ENCODE measurements at places on chromosomes 3 and 15.

DNA sequence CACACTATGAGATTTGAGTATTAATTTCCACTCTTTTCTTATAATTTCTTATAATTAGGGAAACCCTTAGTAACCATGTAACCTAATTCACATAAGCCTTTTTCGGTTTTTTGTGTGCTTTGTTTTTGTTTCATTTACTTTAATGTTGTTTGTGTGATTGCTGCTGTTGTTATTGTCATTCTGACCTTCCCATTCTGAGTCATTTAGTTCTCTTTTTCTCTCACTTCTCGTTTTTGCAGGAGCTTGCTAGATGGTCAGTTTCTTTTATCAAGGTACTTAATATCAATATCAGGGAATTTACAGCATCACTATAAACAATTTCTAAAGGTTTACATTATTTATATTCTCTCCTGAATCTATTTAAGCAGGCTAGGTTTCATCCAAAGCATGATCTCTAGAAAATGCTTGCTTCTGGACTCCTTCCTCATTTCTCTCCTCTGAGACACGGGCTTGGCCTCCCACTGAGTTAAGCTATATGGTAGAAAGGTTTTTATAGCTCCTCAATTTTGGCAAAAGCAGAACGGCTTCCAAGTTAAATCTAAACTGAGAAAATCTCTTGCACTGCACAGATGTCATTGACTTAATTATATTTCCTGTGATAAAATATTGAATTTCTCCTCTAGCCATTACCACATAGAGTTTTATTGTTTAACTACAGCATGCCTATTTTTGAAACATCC lies 534.2 kb downstream of the NSUN3 start:
- no peak for DNase-seq

GRCh38 chr3:167151636-167152035 lies 228.5 kb downstream of the ZBBX start:
- no peak for DNase-seq

GRCh38 chr3:64358853-64359252 lies 133.6 kb upstream of the PRICKLE2 start:
- no peak for DNase-seq

- DNase-seq: no peak
Measured at GRCh38 chr3:165532851-165533250, 304.4 kb downstream of the BCHE start.

- no peak for DNase-seq
Measured at GRCh38 chr15:78564743-78565096, 600 bp upstream of the CHRNA5 start.

DNA sequence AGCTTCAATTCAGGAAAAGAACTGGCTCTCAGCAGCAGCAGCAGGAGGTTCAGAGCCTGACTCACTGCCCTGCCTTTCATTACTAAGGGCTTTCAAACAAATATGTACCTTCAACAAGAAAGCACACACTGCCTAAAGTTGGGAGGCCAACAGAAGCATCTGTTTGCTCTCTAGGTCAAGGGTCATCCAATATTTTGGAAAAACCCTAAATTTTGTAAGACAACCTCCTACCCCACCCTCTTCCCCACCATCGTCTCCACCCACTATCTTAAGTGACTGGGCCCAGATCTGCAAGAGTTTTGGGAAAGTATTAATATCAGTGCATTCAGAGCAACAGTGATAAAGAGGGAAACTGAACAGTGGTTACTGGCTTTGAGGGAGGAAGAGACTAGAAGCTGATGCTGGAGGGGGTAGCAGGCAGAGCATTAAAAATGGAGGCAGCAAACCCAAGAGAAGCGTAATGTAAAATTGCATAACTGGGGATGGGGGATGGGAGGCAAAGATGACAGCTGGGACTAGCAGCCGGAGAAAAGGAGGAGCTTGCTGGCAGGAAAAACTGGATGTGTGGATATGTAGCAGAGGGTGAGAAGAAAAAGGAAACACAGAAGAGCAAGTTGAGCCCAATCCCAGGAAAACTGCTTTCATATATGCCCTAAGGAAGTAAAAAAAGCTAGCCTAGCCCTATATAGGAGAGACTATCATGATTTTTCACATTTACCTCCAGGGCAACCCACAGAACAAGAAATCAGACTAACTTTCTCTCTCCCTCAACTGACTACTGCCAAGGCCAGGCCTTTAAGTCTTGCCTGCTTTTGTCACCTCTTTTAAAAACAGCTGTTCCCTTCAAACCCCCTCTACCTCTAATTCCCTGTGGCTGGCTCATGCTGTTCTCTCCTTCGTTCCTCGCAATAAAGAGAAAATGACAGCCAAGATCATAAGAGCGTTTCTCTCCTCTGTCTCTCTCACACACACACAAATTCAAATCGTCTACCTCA lies 31.4 kb downstream of the NPTN start:
- DNase-seq: no peak

- DNase-seq: no peak
Measured at GRCh38 chr15:62792986-62793751, 249.4 kb upstream of the TPM1 start.

DNA sequence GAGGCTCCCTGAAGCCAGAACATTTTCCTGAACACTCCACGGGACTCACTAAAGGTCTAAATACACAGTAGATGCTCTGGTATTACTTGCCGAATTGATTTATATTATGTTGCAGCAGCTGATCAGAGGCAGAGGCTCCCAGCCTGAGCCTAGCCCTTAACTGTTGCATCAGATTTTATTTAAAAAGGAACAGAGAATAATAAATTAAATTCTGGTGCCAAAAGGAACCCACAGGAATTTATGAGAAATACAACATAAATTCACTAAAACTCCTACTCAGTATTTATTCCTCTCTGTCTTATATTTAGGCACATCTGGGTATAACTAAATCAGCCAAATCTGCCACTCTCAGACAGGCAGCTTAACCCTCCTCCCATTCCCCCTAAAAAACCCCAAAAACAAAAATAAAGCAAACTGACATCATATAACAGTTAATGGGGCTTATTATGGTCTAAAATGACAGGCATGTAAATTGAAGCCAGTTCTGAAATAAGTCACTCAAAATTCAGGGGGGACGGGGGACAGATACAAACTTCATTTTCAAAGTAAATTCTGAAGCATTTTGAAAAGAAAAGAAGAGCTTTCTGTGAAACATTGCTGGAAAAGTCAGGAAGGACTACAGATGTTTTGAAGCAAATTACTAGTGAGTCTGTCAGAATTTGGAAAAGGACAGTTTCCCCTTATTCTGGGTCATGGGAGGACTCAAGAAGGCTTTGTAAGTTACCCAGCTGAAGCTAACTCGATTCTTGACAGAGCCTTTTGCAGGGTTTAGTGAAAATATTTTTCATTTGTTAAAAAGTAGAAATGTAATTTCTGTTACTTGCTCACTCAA lies 53.8 kb upstream of the CORO2B start:
- no peak for DNase-seq

- no peak for DNase-seq
Measured at GRCh38 chr15:71899674-71900073, 89.3 kb downstream of the NR2E3 start.

DNA sequence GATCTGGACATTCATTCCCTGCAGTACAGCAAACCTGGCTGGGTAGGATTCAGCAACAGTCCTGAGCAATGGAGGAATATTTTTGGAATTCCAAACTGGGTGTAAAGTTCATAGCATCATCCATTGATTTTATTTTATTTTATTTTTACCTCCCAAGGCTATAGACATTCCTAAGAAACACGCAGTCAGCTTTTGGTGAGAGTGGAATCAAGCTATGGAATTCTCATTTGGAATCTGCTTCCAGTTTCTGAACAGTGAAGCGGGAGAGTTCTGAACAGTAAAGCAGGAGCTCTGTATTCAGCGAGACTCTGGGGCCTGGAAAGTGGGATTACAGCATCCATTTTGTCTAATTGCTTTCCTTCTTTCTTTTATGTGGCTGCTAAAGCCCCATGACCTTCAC lies 1.4 kb upstream of the PDZRN3 start:
- no peak for DNase-seq

GRCh38 chr3:140943781-140944552 lies 2.3 kb downstream of the SLC25A36 start:
- no peak for DNase-seq

- DNase-seq: no peak
Measured at GRCh38 chr3:153572165-153572564, 410.1 kb downstream of the RAP2B start.

DNA sequence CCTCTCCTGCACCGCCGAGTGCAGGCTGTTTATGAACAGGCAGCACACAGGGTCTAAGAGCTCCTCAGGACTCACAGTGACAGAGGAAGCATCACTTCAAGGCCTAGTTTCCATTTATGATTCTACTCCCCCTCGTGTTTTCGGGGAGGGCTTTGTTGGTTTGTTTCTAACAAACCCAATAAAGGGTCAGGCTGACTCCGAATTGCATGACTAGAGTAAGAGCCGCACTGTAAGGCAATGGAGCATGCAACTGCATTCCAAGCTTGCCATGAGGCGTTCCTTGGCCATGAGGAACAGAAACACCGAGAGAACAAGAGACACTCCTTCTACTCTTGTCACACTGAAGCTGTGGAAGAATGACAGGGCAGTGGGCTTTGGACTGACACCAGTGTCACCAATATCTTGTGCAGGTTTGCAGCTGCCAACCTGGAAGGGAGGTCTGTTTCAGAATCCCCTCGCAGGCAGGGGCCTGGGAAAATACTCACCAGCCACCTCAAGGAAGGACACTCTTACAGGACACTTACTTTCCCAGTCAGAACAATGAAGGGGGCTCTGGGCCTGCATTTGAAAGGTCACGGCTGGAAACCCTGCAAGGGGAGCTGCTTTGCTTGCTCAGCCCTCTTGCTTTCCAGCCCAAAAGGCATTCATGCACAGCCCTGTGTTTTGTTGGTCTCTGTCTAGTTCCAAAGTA lies 96.8 kb downstream of the ADAMTS17 start:
- no peak for DNase-seq

DNA sequence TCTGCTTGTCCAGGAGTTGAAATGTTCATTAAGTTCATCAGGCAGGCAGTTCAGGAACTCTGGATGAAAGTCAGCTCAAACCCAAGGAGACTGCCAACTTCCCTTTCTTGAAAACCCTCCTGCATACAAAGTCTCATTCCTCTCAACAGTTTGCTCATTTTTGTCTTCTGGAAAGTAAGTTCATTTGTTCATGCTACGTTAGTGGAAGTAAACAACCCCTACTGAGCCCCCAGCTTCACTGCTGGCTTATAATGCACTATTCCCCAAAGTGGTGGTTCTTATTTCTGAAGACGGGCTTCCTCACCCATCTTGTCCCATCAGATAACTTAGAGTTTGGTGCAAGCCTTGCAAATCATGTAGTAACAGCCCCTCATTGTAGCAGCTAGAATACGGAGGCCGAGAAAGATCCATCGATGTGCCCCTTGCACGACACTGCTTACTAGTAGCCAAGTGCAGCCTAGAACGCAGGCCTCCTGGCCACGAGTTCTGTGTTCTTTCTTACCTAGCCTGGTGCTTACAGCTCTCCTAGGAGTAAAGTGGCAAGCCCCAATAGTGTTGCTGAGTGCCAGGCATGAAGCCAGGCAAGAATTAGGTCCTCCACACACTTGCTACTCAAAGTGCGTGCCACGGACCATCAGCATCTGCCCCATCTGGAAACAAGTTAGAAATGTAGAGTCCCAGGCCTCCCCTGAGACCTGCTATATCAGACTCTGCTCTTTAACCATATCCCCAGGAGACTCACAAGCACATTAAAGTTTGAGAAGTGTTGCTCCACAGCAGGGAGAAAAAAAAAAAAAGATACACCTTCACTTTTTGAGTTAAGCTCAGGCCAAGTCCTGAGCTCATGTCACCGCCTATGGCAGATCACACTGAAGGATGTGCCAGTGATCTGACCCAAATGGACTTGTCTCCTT lies 82.5 kb downstream of the RFTN1 start:
- no peak for DNase-seq

DNA sequence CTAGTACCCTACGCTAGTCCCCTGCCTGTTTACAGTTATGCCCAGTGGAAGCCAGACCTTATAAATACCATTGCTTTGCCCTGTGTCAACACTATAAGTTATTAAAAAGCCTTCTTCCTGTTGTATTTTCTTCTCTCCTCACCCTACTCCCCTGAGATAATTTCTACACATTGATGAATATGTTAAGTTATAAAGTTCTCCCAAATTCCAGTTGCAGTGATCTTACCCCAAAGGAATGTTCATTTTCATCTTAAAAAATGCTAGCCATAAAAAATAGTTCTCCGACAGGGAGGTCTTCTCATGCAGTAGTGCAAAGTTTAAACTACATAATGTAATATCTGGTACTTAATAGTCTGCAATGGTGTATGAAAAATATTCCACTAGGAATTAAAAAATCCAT lies 58.6 kb downstream of the MAP2K5 start:
- DNase-seq: no peak

GRCh38 chr3:164365242-164365641 lies 713.1 kb downstream of the SI start:
- no peak for DNase-seq

- DNase-seq: no peak
Measured at GRCh38 chr3:171817074-171817800, 7.0 kb upstream of the PLD1 start.

GRCh38 chr3:110494728-110495127 lies 576.9 kb upstream of the NECTIN3 start:
- DNase-seq: no peak

GRCh38 chr3:13008155-13008995 lies 64.9 kb downstream of the IQSEC1 start:
- DNase-seq: no peak

DNA sequence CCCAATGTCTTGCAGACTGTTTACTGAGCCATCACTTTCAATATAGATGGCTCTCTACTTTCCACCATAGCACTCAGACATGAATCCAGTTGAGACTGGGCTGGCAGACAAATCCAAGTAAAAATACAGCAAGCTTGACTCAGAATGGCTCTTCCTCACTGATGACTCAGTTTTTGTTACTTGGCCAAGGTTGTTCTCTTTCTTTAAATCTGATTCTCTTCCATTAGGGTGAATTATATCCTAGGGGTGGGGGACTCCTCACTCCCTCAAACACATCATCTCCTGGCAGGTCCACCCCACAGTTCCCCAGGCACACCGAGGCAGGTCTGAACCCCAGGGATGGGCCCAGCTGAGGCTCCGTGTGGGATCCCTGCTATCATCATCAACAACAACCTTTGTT lies 157.9 kb downstream of the MEX3B start:
- no peak for DNase-seq

DNA sequence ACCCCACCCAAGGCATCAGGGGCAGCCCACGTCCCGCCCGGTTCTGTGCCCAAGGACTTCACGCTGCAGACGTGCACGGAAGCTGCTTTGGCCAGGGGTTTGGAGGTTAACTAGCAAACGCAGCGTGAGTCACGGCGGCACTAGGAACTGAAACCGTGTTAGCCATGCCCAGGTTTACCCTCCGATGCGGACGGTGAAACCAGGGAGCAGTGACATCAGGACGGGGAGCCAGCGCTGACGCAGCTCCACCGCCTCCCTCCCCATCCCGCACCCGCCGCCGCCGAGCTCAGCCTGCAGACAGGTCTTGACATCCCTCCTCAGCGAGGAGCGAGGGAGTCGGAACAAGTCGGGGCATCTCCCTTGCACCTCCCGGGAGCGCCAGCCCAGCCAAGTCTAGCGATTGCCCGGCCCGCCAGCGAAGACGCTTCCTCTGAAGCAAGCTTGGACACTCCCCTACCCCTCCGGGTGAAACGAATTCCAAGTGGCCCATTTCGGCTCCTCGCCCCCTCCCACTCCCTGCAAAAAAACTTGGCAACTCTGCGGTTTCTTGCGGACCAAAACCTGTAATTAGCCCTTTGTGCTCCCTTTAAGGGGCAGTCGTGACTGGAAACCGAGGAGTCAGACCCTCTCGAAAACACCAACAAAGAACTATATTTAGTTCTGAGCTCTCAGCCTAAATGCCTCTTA lies 1.4 kb upstream of the RAP2B start:
- DNase-seq: peak; percentile 47

GRCh38 chr15:91862891-91863504 lies 9.5 kb downstream of the SLCO3A1 start:
- no peak for DNase-seq

GRCh38 chr3:3201611-3202010 lies 22.1 kb upstream of the CRBN start:
- DNase-seq: peak; percentile 63
